ENCODE measurements at places on chromosomes 1 and 21. TPM values are rescaled to one million over a fixed set of nuclear protein-coding genes. Genes with fewer than 3 reads are reported as not detected.

GRCh38 chr1:90282811-90283210, 287.9 kb downstream of the ZNF326 start:
- no peak for DNase-seq

GRCh38 chr1:23936481-23937176, 23.0 kb upstream of the PNRC2 start:
- no peak for DNase-seq

GRCh38 chr1:220239966-220240365, 32.3 kb downstream of the RAB3GAP2 start:
- no peak for DNase-seq

- DNase-seq = no peak
These were observed 153.0 kb downstream of the KCNJ6 start for GRCh38 chr21:37763298-37763697.

DNA sequence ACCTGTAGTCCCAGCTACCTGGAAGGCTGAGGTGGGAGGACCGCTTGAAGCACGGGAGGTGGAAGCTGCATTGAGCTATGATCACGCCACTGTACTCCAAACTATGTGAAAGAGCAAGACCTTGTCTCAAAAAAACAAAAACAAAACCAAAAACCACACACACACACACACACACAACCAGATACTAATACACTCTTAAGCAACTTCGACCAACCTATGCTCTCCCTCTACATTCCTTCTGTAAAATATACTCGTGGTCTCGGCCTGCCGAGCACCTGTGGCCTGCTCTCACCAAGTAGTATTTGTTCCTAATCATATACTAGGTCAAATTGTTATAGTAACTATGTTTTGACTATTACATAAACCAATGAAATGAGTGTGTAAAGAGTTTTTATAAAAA, 13.5 kb upstream of the SYT2 start:
- DNase-seq = no peak

DNA sequence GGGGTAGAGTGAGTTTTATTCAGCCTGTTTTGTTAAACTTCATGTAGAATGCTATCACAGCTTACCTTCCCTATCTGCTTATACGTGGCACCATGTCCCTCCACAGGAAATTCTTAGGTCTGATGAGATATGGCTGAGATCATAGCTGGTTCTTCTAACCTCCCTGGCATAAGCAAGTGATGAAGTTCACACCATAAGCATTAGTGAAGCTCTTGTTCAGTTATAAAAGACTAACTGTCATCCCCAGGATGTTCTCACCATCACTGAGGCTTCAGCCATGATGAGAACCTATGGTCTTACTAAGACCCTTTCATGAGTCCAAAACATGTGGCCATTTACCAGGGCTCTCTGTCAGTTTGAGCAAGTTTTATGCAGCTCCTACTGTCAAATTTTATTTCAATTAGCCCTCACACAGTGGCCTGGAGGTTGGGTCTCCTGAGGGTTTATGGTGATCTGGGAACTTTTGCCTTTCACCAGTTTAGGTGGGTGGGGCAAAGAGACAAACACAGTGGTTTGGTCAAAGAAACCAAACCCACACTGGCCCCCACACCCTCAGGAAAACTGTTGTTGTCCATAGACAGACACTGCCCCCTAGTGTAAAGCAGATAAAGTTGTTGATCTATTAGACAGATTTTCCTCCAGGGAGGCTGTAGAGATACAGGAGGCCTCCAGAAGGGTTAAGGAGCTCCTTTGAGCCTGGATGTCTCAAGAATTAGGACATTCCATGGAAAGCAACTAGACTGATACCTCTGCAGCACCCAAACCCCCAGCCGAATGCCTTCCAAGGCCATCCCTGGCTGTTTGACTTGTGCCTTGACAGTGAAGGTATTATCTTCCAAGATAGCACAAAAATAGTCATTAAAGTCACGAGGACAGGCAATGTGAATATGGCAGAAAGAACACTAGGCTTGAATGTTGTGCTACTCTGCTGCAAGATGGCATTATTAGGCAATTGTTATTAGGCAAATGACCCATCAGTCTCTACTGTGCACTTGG, 5.0 kb downstream of the SLC22A15 start:
- no peak for DNase-seq

DNA sequence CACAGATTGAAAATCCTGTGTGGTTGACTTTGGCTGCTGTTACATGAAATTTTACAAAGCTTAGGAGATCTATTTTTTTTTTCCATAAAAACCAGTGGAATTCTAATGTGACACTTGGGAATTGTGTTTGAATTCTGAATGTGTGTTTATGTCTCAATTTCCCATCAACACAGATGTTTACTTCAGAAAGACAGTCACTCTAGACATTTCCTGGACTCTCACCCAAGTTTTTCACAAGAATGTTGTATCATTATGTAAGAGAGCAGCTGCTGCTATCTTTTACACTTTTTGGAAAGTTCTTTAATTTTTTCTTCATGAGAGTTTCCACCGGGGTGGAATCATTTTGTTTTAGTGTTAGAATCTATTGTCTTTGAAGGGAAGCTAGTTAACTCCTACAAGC, 210.1 kb downstream of the GIPC2 start:
- DNase-seq = no peak

The TFF2 gene
- total RNA-seq = not detected

The MYBPH gene
- not detected for total RNA-seq

The RIMS3 gene
- 0.68 TPM for total RNA-seq
